ENCODE measurements at places on chromosomes 6 and 20.

GRCh38 chr6:96834070-96834469 lies 3.2 kb downstream of the GPR63 start:
- no peak for DNase-seq

- DNase-seq: no peak
Observed at GRCh38 chr6:19866173-19866984, 29.2 kb downstream of the ID4 start.

GRCh38 chr6:142787422-142787821 lies 157.6 kb downstream of the HIVEP2 start:
- DNase-seq: no peak

GRCh38 chr20:62339647-62340062 lies 27.5 kb downstream of the LAMA5 start:
- DNase-seq: peak; percentile 36

DNA sequence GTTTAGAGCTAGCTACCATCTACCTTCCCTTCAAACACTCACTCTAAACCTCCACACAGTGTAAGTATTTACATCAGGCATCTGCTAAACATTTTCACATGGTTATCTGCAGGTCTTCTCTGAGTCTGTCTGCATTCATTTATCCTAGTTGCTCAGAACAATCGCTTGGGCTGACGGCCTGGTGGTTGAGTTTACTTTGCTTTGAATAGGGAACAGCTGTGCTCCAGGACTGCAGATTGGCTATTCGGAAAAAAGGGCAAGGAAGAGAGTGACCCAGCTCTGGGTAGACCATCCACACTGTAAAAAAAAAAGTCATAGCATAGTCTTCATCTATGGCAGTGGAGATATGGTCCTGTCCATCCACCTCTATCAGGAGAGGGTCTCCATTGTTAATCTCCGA lies 115.3 kb upstream of the ESR1 start:
- DNase-seq: no peak

GRCh38 chr6:15491986-15492269 lies 170.9 kb downstream of the DTNBP1 start:
- DNase-seq: no peak

DNA sequence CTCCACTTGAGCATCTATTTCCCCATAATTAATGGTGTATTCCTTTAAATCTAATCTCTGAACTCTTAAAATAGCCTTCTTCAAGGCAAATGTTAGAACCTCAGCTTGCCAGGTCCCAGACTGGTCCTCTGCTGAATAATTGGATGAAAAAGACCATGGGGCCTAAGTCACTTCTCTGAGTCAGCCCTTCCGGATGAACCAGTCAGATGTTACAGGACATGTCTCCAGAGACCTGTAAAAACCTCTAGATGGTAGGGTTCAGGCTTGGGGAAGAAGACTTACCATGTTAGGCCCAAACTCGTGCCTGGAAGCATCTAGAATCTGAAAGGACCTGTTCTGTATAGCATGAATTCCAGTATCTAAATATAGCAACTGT lies 97.3 kb downstream of the CDKAL1 start:
- DNase-seq: no peak

DNA sequence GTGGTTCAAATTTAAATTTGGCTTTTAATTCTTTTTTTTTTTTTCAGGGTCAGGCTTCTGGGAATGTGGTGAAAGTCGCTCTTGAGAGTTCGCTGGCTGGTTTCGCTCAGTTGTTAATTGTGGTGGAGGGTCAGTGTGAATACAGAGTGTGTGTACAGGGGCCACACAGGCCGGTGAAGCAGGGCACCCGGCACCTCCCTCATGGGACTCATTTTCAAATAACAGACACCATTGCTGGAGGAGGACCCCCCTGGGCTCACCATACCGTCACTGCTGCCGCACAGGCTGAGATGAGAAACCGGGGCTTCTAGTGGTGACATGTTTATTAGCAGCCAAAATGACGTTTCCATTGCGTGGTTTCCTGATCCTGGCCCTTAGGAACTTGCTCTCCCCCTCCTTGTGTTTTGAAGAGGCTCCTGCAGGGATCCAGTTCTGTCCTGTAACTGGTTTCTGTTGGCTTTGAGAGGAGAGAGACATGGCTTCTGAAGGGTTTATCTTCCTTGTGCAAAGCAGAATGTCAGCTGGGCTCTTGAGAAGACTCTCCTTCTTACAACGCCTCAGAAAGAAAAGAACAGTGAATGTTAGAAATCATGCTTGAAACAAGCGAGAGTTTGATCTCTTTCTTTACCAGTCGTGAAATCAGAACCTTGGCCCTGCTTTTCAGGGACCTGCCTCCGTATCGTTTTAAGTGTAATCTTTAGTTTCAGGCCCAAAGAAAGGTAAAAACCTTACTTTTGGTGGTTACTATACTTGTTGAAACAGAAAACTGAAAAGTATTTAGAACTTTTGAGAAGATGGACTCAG lies 37.8 kb downstream of the DUSP22 start:
- DNase-seq: no peak

All from CD4-positive, alpha-beta T cell treated with Interferon gamma for 1 hour (primary cell).